ENCODE measurements at places on chromosomes 5 and 9.

- no peak for DNase-seq
These were observed 231.4 kb upstream of the TUT7 start for GRCh38 chr9:86585422-86586143.

- peak; percentile 41 for DNase-seq
These were observed 349.2 kb downstream of the DEPDC1B start for GRCh38 chr5:60350794-60351193.

GRCh38 chr5:31232273-31232888 lies 38.9 kb downstream of the CDH6 start:
- DNase-seq: peak; percentile 24

GRCh38 chr9:96483733-96484390 lies 33.9 kb downstream of the HABP4 start:
- DNase-seq: no peak

- no peak for DNase-seq
These were observed 15.7 kb downstream of the TTC23L start for GRCh38 chr5:34854459-34855174.

DNA sequence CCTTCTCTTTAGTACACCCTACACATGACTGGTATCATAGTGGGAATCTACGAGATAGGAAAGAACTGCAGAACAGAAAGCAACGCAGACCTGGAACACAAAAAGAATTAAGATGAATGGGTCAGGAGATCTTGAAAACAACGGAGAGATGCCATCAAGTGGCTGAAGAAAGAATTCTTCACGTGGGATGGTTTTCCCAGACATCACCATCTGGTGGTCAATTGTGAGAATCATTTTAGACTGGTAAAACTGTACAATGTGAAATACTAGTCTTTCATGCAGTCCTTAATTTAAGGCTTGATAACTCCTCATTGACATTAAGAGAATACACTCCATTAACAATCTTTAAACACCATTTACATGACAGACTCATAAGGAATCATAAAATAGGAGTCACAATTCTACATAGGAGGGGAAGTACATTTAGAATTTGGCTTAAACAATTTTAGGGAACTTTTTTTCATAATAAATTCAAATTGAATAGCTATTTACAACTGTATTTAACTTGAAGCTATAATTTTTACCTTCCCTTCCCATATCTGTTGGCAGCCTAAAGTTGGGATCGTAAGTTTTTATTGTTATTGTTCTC lies 128.4 kb upstream of the TRPM3 start:
- DNase-seq: peak; percentile 75

DNA sequence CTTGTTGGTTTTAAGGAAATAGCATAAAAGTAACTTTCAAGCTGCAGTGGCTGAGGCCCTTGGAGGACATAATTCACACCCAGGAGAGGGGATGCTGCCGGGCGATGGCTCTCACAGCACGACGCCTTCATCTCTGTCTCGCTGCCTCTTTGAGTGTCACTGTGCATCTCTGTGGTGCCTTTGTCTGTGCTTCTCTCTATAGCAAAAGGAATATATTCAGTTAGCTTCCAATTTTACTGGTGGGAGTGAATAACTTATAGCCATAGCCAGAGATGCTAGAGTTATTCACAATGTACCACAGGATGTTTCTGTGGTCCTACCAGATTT lies 276.7 kb downstream of the SYK start:
- no peak for DNase-seq

GRCh38 chr9:82223442-82223841 lies 234.9 kb downstream of the SPATA31D1 start:
- no peak for DNase-seq

- no peak for DNase-seq
These were observed 43.0 kb upstream of the SLC46A2 start for GRCh38 chr9:112933696-112934095.

DNA sequence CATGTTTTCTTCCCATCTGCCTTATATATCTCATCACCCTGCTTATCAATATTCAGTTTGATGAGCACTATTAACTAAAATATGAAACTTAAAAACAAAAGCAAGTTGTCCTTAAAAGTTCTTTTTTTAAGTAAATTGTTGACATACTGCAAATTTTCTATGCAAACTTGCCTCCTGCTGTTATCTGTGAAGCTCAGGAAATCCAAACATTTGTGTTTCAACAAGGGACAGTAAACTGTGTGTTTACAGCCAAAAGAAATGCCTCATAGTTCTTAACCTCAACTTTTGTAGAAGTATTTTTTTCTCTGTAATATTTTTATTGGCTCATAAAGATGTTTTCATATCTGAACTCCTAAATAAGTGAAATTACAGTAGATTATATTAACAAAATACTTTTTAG lies 7.7 kb upstream of the TTC23L start:
- DNase-seq: no peak

- no peak for DNase-seq
These were observed 30.3 kb downstream of the FOXD1 start for GRCh38 chr5:73418244-73418691.

All from lung microvascular endothelial cell (primary cell).